ENCODE measurements at places on chromosomes 3 and 15.

- no peak for DNase-seq
These were observed 133.2 kb downstream of the SLC25A26 start for GRCh38 chr3:66354001-66354400.

- no peak for DNase-seq
These were observed 1.6 kb upstream of the DNAJB8 start for GRCh38 chr3:128468285-128468790.

GRCh38 chr3:51501833-51502561 lies 2.2 kb upstream of the DCAF1 start:
- DNase-seq, result peak; percentile 25

GRCh38 chr3:195568630-195569029 lies 15.1 kb downstream of the APOD start:
- no peak for DNase-seq

GRCh38 chr3:33061782-33062181 lies 35.2 kb downstream of the GLB1 start:
- DNase-seq, result no peak

DNA sequence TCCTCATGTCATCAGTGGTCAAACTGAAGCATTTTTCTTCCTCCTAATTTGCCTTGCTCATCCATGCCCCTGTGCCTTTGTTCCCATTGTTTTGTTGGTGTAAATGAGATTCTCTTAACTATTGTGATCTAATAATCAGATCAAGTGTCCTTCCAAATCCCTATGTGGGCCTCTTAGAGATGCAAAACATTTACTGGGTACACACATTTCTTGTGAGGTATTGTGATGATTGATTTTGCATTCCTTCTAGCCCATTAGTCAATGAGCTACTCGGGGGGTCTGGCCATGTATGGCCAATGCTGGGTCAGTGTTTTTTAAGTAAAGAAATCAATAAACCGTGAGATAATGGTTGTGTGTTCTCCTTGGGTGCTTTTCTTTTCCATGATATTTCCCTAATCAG lies 580.4 kb downstream of the VGLL3 start:
- no peak for DNase-seq

DNA sequence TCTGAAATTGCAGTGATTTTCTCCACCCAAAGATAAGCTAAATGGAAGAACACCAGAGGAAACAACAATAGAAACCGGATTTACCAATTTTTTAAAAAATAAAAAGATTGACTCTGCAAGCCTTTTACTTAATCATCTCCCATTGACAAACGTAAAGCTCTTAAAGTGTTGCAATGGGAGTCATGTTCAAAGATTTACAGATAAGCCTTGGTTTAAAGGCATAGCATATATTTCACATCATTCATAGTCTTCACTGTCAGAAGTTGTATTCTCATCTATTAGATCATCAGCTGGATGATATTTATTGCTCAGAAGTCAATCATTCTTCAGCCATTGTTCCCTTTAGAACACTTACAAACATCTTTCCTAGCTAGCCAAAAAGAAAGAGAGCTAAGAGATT lies 397.6 kb downstream of the GBE1 start:
- no peak for DNase-seq

- DNase-seq, result no peak
These were observed 197.1 kb upstream of the UBE2E1 start for GRCh38 chr3:23608650-23609049.

DNA sequence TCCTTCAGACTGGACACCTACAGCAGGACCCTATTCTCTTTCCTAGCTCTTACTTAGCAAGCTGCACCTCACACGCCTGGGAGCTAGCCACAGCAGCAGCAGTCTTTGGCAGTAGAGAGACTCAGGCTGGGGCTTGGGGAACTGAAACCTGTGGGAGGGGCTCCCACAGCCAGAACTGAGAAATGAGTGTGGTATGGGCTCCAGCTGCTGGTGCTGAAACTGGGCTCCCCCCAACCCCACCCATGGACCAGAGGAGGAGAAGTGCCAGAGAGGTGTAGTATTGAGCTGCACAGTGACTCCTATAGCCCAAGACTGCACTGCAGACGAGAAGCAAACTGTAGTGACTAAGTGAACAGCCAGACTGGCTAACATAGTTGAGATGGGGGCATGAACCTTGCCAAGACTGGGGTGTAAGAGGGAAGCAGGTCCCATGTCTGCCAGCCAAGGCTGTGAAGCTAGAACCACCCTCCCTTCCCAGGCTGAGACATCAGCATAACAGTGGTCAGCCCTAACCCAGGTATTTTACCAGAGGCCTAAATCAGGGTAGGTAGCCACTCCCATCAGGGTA lies 62.5 kb downstream of the MYO5A start:
- no peak for DNase-seq

GRCh38 chr15:96170979-96171739 lies 159.3 kb upstream of the NR2F2 start:
- DNase-seq, result no peak

DNA sequence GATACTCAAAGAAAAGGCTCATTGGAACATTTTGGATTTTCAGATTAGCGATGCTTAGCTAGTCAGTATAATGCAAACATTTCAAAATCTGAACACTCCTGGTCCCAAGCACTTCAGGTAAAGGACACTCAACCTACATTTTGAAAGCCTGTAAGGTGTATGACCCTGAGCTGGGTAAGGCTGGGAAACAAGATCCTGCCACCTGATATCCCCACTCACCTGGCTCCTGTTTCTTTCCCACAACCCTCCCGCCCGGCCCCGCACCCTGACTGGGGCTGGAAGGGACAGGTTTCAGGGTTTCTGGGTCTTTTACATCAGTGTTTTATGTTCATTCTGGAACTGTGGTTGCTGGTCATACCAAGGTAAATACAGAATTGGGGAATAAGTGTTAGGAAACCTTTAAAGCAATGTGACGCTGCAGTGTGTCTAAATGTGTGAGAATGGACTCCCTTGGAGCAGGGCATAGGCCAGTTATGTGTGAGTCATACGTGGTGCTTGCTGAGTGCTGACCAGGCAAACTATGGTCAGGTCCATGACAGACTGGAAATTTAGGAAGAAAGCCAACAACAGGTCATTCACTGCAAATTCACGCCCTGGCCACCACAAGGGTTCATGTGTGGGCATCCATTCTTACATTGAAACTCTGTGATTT lies 22.9 kb downstream of the CTXND1 start:
- no peak for DNase-seq

- no peak for DNase-seq
These were observed 19.7 kb downstream of the GOLGA6A start for GRCh38 chr15:74062671-74063070.
